ENCODE measurements at places on chromosomes 5 and 9.

GRCh38 chr5:119071561-119071995, 691 bp downstream of the DMXL1 start:
- DNase-seq: no peak

GRCh38 chr9:121085661-121086060, 10.9 kb downstream of the CNTRL start:
- no peak for DNase-seq

DNA sequence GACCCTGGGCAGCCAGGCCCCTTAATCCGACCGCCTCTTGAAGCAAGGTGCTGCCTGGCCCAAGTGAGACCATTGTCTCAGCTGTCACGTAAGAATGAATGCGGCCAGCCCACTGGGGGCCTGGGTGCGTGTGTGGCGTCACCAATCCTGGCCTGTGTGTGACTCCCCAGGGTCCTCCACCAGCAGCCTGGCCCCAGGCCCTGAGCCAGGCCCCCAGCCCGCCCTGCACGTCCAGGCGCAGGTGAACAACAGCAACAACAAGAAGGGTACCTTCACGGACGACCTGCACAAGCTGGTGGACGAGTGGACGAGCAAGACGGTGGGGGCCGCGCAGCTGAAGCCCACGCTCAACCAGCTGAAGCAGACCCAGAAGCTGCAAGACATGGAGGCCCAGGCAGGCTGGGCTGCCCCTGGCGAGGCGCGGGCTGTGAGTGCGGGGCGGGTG, 124.2 kb downstream of the WNK2 start:
- DNase-seq: no peak

DNA sequence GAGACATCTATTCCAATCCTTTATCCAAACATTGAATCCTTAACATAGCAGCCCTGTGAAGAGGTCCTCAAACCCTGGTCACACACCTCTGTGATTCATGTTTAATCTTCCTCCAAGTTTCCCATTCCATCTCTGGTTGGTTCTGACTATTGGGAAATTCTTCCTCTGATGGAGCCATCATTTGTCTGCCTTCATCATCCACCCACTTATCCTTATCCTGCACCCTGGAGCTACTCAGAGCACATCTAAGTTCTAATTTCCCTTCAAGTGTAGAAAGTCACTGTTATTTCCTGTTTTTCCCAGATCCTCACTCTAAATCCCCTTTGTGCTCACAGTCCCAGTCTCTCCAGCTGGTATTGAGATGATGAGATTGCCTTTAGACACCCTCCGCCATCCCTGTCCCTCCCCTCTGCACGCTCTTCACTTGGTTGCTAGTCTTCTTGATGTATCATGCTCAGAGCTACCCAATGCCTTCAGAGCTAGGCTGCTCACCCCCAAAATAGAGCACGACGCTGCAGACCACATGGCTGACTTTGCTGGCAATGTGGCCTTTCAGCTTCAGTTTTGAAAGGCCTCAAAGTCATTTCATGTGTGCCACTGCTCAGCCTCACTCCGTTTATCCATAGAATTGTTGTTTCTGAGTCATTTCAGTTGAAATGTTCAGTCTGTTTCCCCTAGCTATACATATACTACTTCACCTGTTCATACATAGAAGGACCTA, 154.3 kb downstream of the PALM2AKAP2 start:
- no peak for DNase-seq

DNA sequence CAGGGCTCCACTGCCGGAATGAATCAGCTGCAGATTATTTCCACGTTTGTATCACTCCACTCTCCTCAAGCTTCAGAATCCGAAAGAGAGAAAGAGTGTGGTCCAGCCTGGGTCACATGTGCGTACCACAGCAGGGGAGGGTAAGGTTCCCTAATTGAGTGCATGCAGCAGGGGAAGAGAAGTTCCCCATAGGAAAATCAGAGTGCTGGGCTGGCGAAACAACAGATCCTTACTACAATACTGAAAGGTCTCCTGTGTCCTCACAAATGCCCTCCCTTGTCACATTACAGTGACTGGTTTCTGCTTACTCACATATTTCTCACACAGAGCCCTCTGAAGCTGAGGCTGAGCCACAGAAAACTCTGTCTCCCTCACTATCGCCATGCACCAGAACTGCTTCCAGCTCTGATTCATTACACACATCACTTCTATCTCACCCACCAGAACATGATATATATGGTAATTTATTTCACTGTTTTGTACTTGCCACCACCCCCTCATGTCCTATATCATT, 532.2 kb upstream of the TUSC1 start:
- no peak for DNase-seq

DNA sequence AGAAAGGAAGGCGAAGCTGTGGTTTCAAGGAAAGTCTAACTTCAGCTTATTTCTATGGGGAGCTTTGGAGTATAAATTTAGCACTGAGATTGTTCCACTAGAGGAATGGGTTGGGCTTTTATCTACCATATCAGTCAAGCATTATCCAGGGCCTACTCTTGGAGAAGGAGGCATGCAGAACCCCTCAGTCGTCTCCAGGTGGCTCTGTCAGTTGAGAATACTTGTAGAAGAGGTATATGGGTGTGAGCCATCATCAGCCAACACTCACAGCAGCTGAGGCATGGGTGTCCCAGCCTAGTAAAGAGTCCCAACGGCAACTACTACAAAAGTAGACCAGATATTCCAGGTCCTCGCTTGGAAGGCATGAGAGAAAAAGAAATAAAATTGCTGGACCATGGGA, 548.5 kb upstream of the GRAMD2B start:
- DNase-seq: no peak

GRCh38 chr9:9045572-9045971, 1246.0 kb upstream of the DMAC1 start:
- no peak for DNase-seq

DNA sequence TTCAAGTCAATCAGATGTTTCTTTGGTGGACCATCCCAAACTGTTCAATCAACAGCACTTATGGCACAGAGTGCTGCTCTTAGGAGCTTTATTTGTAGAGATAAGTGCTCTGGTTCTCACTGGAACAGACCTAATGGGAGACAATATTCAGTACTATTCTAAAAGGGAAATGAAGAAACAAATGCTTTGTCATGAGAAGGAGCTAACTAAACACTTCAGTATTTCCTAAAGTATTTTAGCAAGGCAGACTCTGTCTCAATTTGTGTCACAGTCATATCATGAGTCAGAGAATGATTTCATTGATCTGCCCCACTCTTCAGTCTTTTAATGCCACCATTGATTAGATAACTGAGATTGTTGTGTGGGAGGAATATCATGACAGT, 175.3 kb downstream of the SLF1 start:
- no peak for DNase-seq

- DNase-seq: no peak
Measured at GRCh38 chr9:15374310-15374709, 48.4 kb upstream of the SNAPC3 start.

GRCh38 chr5:176436656-176437055, 11.5 kb upstream of the FAF2 start:
- DNase-seq: no peak

- no peak for DNase-seq
Measured at GRCh38 chr9:131282688-131283422, 6.5 kb upstream of the FAM78A start.
